ENCODE measurements at places on chromosomes 12 and 14.

DNA sequence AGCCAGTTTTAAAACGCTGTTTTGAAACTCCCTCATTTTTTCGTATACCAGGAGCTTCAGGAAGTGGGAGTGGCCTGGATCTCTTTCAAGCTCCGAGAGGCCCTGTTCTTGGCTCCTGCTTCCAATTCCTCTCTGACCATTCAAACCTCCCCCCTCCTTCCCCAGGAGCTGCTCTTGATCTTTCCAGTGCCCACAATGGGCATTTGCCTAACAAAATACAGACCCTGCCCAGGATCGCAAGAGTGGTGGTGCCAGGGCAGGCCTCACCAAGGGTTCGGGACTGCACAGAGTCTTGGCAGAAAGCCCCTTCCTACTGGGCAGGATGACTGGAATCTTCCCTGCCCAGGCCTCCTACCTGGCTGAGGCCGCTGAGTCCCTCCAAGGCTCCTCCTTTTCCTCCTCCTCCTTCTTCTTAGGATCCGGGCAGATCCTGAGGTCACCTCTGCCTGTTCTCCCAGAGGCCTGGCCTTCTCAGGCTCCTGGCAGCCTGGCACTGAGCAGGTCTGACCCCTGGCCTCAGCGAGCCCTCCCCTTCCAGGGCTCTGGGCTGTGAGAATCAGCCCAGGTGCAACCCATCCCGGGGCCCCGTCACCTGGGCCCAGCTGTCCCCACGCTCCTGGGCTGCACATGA, 46.9 kb upstream of the NOS1 start:
- no peak for DNase-seq

DNA sequence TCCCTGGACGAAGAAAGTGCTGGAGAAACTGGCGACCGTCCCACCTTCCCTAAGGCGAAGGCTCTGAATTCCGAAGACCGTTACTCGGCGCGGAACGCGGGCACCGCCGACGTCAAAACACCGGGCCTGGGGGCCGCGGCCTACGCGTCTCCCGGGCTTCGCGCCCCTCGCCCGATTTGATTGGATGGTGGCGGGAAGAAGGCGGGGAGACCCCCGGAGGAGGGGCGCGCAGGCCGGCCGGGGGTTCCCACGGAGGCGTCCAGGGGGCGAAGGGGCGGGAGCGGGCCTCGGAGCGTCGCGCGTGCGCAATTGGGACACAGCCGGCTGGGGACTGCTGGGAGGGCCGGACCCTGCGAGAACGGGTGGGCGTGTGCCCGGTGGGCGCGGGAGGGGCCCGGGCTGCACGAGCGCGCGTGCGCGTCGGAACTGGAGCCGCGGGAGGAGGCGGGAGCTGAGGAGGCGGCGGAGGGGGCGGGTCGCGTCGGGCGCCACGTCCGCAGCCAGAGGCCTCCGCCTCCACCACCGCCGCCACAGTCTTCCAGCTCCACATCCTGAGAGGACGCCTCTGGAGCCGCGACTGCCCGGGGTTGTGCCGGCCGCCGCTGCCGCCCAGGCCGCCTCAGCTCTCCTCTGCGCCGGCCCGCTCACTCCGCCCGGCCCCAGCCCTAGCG, at the start of gene TMEM263:
TSS of gene TMEM263 (plus strand) at position 531 of the 671 bp plus-strand sequence. CDS start 11,210 bp downstream, outside the sequence.
- peak; percentile 93 for DNase-seq

DNA sequence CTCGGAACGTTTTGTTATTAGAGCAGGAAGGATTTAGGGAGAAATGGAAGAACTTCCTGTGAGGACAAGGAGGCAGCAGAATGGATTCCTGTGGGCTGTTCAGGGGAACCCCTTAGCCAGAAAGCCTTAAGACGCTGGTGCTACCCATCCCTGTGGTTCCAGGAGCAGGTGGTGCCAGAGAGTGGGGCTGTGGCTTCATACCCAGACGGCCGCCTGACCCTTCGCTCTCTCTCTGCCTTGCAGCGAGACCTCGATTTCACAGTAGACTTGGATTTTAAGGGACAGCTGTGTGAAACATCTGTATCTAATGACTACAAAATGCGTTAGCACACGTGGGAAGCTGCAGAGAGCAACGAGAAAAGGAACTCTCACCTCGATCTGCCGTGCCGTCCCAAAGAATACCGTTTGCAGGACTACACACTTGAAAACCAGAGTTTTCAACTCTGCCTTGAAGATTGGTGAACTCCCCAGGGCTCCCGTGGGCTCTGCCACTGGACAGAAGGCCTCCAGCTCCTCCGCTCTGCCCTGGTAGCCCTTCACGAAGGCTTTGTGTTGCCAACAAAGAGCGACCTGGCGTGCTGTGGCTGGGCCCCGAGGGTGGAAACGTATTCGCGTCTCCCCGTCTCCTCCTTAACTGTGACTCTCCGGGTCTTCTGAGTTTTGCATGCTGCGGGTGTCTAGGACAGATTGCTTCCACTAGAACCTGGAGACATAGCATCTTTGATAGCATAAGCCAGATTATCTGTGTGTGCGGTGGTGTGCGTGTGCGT, 102.0 kb downstream of the PRMT8 start:
- DNase-seq, result no peak

DNA sequence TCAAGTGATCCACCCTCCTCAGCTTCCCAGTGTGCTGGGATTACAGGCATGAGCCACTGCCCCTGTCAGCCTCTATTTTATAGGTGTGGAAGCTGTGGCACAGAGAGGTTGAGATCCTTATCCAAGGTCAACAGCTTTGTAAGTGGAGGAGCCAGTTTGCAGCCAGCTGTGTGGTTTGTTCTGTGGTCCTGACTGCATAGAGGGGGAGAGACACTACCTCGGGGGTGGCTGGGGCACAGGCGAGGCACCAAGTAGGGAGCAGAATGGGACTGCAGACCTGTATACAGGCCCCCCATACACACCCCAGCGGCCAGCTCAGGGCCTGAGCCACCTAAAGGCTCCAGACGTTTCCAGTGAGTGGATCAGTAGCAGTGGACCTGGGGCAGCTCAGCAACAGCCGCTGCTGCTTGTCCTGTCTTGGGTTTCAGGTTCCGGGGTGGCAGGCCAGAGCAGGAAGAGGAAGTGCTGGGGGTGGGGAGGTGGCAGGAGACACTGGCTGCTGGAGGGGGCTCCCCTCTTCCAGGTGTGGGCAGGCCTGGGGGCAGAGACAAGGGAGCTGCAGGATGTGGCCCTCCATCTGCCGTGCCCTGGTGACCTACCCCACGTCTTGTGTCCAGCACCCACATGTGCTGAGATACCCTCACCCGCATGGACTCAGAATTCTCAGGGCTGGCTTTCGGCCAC, 11.0 kb downstream of the ORAI1 start:
- no peak for DNase-seq

- DNase-seq, result no peak
These were observed 132.1 kb downstream of the DYRK2 start for GRCh38 chr12:67780580-67781084.

- DNase-seq, result no peak
These were observed 111.6 kb upstream of the BTG1 start for GRCh38 chr12:92257261-92257660.

DNA sequence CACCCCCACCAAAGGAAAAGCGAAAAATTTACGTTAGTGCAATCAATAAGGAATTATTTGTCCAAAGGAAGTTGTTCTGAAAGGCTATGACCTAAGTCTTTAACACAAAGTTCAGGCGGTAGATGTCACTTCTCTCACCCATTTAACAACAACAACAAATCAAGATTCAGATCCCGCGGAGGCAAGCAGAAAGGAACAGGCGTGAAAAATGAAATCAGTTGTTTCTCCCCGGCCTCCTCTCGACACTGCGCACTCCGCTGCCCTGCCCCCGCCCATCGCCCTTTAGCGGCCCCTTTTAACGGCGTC, 1.4 kb downstream of the DENND5B start:
- peak; percentile 9 for DNase-seq

GRCh38 chr12:71430756-71431155, 8.8 kb upstream of the LGR5 start:
- DNase-seq, result no peak

DNA sequence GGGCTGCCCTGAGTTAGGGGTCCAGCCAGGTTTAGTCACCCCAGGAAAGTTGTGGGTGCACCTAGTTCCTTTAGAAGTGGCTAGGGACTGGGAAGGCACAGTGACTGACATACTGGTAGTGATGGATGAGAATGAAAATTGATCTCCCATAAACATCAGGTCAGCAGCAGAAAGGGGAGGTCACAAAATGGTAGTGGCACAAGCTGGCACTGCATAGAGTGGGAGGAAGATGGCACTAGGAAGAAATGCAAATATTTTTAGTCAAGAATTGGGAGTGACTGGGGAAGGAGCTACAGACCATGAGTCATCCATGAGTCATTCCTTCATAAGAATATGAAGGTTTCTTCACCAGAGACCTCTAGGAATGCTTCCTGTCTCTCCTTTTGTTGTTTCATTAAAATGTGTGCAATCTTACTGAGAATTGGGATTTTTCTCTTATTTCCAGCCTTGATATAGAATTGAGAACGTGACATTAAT, 198.3 kb upstream of the AMIGO2 start:
- no peak for DNase-seq

GRCh38 chr14:94934276-94934810, 164.4 kb upstream of the GSC start:
- no peak for DNase-seq

- DNase-seq, result no peak
These were observed 28.5 kb downstream of the PRIMA1 start for GRCh38 chr14:93759719-93760307.

- no peak for DNase-seq
These were observed 862.2 kb downstream of the RPS29 start for GRCh38 chr14:48723841-48724495.

DNA sequence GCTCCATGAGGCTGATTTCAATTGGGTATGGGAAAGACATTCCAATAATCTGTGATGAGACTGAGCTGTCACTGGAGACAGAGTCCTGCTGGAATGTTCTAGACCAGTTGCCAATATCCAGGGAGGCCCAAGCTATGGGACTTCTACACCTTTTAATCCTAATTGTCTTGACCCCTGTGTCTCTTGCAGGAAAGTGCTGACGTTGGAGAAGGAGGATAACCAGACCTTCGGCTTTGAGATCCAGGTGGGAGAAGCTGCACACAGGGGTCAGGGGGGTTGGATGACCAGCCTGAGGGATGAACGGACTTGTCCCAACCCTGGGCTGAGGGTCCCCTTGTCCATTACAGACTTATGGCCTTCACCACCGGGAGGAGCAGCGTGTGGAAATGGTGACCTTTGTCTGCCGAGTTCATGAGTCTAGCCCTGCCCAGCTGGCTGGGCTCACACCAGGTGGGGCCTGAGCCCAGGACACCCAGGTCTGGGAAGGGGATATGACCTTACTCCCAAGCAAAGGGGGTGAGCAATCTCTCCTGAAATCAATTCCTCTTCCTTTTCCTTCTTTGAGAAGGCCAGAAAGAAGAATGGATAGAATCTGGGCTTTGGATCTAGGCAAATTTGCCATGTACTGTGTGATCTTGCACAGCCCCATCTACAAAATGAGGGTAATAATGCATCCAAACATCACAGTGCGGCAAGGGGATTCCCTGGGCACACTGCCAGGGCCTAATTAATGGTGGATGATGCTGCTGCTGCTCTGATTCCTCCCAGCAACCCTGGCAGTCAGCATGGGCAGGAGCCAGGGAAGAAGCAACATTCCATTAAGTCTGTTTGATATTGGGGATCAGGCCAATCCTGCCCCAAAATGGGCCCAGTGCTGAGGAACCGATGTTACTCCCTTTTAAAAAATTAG, 4.2 kb downstream of the TAMALIN start:
- no peak for DNase-seq

DNA sequence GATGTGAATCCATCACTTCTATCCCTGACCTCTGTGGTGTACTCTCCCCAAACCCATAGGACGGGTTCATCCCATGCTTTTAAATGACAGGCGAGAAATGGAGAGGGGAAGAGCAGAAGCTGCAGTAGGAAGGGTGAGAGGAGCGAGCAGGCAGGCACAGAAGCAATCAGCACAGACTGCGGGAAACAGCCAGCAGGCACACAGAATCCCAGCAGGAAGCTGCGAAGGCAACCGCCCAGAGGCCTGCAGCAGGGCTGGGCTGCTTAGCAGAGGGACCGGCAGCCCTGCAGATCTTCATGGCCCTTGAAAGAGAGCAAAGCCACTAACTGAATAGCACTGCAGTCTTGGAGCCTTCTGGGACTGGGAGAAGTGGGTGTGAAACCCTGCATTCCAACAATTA, 287.0 kb upstream of the FKBP4 start:
- no peak for DNase-seq

DNA sequence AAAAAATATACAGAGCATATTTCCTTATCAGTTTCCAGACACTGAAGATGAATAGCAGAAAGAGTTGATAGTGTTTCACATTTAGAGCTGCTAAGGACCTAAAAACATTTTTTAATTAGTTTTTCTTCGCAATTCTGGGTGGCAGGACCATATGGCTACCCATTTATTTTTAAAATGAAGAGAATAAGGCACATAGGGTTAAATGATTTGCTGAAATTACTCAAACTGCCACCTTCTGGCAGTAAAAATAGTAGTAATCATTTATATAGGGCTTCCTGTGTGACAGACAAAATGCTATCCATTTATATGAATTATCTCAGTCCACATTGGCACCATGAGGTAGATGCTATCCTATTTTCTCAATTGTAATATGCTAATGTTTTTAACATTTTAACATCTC, 108.6 kb upstream of the CCDC196 start:
- no peak for DNase-seq

GRCh38 chr14:44990533-44990932, 28.5 kb downstream of the TOGARAM1 start:
- DNase-seq, result no peak

- DNase-seq, result no peak
These were observed 273.1 kb upstream of the NOVA1 start for GRCh38 chr14:26870722-26871617.

DNA sequence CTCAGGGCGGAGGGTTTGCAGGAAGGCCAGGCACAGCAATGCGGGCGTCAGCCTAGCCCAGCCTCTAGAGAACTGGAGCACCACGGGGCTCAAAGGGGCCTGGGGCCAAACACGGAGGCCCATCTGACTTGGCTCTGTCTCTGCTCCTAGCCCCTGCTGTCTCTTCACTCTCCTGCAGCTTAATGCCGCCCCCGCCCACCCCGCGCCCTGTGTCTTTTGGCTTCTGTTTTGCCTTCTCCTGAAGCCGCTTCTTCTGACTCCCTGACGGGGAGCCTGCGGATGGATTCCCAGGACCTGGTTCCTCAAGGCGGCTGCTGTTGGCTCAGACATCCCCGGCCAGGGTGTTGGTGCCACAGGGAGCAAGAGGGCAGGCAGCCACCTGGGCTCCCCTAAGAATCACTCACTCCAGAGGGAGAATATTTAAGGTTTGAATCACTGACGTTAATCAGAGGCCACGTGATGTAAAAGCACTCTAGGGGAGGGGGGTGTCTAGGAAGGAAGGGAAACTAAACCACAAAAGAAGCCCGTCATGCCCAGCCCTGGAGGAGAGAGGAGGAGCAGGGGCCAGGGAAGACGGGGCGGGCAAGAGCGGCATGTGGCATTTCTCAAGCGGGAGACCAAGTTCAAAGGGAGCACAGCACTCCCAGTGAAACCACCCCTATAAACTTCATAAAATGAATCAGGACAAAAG, 36.9 kb upstream of the PRMT8 start:
- no peak for DNase-seq

GRCh38 chr12:92064422-92064821, 81.2 kb downstream of the BTG1 start:
- DNase-seq, result peak; percentile 41

GRCh38 chr14:60977847-60978246, 3.0 kb downstream of the TRMT5 start:
- no peak for DNase-seq

- no peak for DNase-seq
These were observed 109.2 kb downstream of the NUAK1 start for GRCh38 chr12:106029532-106029931.

- no peak for DNase-seq
These were observed 352.7 kb downstream of the AEBP2 start for GRCh38 chr12:19792028-19792427.

GRCh38 chr12:93234641-93235040, 143.1 kb upstream of the NUDT4 start:
- no peak for DNase-seq
